ENCODE measurements at places on chromosomes 1 and 21.
A peak's percentile ranks its signal among the peaks of the same experiment; 100 is the strongest.

DNA sequence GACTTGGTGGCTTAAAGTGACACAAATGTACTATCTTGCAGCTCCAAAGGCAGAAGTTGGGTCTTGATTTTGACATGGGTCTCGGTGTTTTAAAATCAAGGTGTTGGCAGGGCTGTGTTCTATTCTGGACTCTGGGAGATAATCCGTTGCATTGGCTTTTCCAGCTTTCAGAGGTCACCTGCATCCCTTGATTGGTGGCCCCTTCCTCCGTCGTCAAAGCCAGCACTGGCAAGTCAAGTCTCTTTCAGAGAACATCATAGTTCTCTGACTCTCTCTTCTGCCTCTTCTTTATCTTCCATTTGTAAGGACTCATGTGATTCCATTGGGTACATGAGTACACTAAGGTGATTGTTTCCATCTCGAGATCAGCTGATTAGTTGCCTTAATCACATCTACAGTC lies 172.1 kb downstream of the CAMTA1 start:
- no peak for DNase-seq

- no peak for DNase-seq
Measured at GRCh38 chr1:88357729-88358128, 326.3 kb upstream of the PKN2 start.

- DNase-seq = no peak
Measured at GRCh38 chr1:28111157-28111556, 22.7 kb upstream of the EYA3 start.

- no peak for DNase-seq
Measured at GRCh38 chr21:45122432-45123132, 48.2 kb downstream of the ADARB1 start.

- no peak for DNase-seq
Measured at GRCh38 chr1:62037274-62037673, 157.4 kb upstream of the L1TD1 start.

- DNase-seq = peak; percentile 15
Measured at GRCh38 chr1:88876573-88877365, 14.6 kb downstream of the GTF2B start.

GRCh38 chr21:28444111-28444510 lies 548.6 kb downstream of the LTN1 start:
- DNase-seq = peak; percentile 76

- peak; percentile 67 for DNase-seq
Measured at GRCh38 chr1:109532365-109533136, 7.1 kb upstream of the GPR61 start.

- peak; percentile 88 for DNase-seq
Measured at GRCh38 chr1:41613689-41614574, 129.4 kb upstream of the EDN2 start.

DNA sequence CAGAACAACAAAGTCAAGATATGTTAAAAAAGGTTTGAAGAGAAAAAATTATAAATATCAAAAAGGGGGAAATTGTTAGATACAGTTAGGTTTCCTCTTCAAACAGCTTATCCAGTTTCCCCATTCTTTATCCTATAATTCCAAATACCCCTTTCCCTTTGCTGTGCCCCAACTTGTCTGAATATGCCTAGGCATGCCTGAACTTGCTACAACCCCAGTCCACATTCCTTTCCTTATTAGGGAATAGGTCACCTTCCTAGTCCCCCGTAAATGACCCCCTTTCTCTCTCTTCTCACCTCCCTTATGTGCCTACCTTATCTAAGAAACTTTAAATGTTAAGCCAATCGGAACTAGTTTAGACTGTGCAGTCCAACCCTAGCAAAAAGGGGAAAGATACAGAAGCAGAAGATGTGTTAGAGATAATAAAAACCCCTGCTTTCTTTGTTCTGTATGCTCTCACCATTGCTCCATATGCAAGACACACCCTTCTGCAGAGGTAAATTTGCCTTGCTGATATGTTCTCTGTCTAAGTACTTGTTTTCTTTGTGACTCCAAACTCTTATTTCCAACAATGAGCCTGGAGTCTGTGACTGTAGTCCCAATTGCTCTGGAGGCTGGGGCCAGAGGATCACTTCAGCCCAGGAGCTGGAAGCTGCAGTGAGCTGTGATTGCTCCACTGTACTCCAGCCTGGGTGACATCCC lies 810.1 kb downstream of the PLA2G4A start:
- DNase-seq = no peak

DNA sequence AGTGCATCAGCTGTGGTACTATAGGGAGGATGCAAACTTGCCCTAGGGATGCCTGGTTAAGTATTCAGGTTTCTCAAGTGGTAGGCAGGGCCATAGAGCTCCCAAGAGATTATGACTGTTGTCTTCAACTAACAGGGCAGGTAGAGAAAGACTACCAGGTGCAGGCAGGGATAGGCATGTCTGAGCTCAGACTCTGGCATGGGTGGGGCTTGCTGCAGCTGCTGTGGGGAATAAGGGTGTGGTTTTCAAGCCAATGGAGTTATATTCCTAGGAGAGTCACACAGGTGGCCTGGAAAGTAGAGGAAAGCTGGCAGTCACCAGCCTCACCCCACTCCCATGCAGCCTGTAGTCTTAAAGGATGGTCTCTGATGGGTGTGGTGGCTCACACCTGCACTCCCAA lies 673.4 kb upstream of the ADGRL4 start:
- DNase-seq = no peak

DNA sequence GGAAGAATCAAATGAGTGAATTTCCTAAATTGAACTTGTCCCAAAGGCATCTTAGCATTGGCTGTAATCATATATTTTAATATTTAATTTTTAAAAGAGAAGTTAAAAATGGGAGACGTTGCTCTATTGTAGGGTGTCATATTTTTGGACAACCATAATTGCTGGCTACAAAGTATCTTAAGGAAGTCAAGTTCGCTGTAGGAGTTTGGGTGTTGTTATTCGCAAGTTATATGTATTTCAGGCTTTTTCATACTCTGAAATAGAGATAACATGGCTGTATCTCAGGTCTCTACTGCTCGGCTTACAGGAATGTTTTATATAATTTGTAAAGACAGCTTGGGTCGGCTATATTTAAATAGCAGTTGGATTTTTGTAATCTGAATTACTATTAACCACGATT lies 852 bp downstream of the TMEM50A start:
- no peak for DNase-seq

- no peak for DNase-seq
Measured at GRCh38 chr1:156844102-156844501, 14.8 kb downstream of the INSRR start.

DNA sequence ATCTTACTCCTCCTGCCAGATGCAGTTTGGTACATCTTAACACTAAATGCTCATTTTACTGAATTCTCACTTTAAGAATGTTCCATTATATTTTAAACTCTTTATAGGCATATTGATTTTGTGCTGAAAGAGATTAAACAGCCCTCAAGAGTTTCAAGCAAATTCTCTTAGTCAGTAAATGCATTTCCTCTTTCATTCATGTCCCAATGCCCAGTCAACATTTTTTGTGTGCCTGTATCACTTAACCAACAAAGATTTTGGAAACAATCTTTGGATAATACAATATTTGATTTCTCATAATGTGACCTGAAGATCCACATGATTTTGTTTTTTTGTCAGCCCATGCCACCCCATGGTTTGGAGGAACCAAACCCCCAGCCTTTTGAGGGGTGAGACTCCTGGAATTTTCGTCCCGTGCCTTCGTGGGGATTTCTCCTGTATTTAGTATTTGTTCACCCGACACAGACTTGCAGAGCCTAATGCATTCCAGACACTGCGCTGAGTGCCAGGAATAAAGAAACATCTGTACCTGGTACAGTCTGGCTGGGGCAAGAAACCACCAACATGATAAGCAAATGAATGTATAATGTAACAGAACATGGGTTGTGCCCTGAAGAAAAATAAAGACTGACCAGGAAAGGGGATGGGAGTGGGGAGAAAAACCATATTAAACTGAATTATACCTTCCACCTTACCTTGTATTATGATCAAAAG lies 47.1 kb upstream of the ETS2 start:
- no peak for DNase-seq

GRCh38 chr1:98967122-98967521 lies 37.5 kb downstream of the PLPPR5 start:
- no peak for DNase-seq

DNA sequence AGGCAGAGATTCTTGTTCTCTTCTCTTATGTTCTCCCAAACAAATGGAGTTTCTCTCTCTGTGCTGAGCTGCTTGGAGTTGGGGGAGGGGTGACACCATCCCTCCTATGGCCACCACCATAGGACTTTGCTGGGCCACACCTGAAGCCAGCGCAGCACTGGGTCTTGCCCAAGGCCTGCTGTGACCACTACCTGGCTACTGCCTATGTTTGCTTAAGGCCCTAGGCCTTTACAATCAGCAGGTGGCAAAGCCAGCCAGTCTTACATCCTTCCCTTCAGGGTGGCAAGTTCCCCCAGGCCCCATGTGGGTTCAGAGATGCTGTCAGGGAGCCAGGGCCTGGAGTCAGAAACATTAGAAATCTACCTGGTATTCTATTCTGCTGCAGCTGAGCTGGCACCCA lies 6.3 kb upstream of the MTARC2 start:
- no peak for DNase-seq

- no peak for DNase-seq
Measured at GRCh38 chr21:42564561-42564971, 50.9 kb downstream of the SLC37A1 start.

DNA sequence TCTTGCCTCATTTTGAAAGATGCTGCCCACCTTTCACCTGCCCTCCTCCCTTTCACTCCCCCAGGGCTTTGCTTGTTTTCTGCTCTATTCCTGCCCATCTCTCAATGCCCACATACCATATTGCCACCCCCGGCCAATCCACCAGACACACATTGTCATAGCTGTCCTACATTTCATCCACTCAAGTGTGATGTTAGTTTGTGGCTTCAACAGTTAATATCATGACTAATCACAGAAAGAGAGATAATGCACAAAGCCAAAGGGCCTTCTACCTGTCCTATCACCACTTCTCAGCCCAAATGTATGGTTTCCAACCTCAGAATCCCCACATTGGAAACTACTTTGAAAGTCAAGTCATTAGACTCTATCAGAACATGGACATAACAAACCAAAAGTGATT lies 18.0 kb upstream of the RCSD1 start:
- no peak for DNase-seq

DNA sequence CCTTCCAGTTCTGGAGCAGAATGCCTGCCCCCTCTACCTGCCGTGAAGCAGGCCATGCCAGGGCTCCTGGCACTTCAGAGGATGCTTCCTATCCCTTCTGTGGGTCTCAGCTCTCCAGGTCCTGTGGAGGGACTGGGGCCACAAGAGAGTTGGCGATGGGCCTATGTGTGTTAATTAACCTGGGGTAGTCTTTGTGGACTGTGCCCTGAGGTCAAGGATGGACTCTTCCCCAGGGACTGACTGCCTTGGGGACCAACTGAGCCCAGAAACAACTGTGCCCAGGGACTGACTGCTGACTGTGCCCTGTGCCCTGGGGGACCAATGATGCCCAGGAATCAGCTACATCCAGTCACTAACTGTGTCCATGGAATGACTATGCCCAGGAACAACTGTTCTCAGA lies 37.5 kb upstream of the POU3F1 start:
- no peak for DNase-seq

DNA sequence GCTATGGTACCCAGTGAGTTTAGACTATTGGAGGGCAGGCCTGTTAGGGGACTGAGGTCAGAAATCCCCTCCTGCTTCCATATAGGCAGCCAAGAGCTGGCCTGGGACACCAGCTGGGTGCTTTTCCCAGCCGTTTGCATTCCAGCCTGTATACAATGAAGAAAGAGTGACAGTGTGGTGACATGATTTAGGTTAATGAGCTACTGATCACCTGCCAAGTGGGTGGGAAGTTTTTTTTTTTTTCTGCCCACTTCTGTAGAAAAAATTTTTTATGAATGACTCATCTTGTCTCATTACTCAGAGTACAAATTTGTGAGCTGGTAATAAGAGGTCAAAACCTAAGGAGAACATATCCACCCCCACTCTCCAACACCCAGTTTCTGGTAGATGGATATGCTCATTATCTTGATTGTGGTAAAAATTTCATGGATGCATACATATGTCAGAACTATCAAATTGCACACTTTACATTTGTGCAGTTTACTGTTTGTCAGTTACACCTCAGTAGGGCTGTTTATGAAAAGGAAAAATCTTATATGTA lies 16.4 kb upstream of the CGN start:
- DNase-seq = peak; percentile 79

GRCh38 chr1:165695031-165695430 lies 3.3 kb downstream of the ALDH9A1 start:
- DNase-seq = peak; percentile 65

- no peak for DNase-seq
Measured at GRCh38 chr1:58931756-58932155, 147.9 kb upstream of the JUN start.

GRCh38 chr1:184563308-184563707 lies 176.5 kb downstream of the C1orf21 start:
- peak; percentile 37 for DNase-seq

DNA sequence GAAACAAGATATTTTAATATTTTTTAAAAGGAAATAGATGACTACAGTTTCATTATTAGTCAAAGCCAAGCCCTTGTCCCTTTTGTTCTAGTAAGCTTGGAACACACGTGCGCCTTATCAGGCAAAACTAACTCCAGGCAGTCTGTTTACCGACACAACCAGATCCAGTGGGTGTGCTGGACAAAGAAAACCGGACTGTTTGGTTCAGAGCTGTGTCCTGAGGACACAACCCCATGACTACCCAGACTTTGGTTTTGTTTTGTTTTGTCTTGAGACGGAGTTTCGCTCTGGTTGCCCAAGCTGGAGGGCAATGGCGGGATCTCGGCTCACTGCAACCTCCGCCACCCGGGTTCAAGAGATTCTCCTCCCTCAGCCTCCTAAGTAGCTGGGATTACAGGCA lies 13.9 kb upstream of the RHOU start:
- DNase-seq = no peak

DNA sequence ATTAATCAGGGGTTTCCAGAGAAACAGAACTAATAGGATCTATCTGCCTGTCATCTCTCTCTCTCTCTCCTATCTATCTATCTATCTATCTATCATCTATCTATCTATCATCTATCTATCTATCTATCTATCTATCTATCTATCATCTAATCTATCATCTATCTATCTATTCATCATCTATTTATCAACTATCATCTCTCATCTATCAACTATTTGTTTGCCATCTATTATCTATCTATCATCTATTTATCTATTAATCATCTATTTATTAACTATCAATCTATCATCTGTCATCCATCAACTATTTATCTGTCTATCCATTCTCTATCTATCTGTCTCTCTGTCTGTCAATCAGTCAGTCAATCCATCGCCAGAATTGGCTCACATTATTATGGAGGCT lies 70.0 kb upstream of the MRPS6 start:
- DNase-seq = no peak

- DNase-seq = no peak
Measured at GRCh38 chr1:191634801-191635508, 523.3 kb upstream of the RGS18 start.

- DNase-seq = no peak
Measured at GRCh38 chr1:230300322-230301301, 125.5 kb downstream of the PGBD5 start.
